Right renal cortex interstitium (tissue), 3 donors: ENCODE measurements at places on chromosomes 1 and 21.

DNA sequence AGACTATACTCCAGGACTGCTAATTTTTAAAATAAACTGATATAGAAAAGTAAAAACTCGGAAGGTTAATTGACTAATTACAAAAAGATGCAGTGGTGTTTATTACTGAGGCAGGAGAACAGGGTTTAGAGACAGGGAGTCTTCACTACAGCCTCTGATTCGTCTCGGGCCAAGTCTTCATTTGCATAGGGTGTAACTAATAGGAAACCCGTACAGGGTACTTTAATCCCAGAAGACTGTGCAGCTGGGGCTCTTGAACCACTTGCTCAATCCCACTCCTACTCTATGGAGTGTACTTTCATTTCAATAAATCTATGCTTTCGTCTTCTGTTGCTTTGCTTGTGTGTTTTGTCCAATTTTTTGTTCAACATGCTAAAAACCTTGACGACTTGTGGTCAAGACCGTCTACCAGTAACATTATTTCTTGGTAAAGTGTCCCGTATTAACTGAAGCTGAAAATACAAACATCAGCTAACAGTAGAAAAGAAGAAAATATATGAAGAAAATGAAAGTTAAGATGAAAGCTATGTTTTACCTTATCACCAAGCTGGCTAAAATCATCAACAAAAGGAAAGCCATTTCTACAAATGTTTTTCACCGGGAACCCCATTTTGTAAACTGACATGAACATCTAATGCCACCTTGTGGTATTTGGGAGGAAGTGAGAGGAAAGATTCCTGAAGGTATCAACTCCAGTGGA is 8.0 kb downstream of the SDHB start:
- DNase-seq: no peak

- DNase-seq: peak; percentile 15
These were observed 19.1 kb upstream of the NTMT2 start for GRCh38 chr1:170126696-170127095.

DNA sequence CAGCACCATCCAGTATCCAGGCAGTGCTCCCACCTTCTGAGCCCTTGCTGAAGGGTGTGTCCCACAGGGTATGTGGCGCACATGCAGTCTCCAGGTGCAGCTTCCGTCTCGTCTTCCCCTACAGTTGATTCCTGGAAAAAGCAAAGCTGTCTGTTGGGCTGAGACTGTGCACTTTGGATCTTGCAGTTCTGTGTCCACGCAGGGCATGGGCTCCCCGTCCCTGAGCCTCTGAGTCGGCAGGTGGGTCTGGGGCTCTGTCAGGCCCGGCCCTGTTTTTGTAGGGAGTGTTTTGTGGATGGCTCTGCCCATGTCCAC is 32.8 kb downstream of the SNAP47 start:
- no peak for DNase-seq

GRCh38 chr1:224666913-224667312 is 50.8 kb downstream of the CNIH3 start:
- no peak for DNase-seq

DNA sequence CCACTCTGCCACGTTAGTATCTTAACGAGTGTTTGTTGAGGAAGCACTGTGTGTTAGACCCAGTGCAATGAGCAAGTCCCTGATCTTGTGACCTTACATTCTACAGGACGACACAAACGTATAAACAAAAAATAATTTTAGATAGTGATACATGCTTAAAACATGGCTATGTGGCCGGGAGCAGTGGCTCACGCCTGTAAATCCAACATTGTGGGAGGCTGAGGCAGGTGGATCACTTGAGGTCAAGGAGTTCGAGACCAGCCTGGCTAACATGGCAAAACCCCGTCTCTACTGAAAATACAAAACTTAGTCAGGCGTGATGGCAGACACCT is 19.6 kb downstream of the MTX1 start:
- no peak for DNase-seq

GRCh38 chr1:222334026-222334680 is 213.8 kb downstream of the HHIPL2 start:
- no peak for DNase-seq

GRCh38 chr1:99738858-99739465 is 27.5 kb downstream of the FRRS1 start:
- no peak for DNase-seq

DNA sequence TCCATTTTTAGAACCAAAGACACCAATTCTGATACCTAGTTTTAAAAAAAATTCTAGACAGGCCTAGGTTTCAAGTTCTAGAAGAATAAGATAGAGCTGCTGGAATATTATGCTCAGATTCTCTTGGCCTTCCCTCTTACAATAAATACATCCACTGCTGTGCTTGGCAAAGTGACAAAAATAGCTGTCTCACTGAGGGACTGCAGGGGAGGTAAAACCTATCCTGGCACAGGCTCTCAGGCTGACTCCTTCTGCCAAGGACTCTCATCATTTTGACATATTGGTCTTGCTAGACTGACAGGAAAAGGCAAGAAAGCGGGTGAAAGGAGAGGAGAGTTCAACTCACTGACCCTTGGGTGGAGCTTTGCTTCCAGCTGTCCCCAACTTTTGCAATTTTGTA is 197.0 kb upstream of the LHX8 start:
- DNase-seq: no peak

GRCh38 chr1:179598631-179599030 is 7.0 kb downstream of the TDRD5 start:
- no peak for DNase-seq

DNA sequence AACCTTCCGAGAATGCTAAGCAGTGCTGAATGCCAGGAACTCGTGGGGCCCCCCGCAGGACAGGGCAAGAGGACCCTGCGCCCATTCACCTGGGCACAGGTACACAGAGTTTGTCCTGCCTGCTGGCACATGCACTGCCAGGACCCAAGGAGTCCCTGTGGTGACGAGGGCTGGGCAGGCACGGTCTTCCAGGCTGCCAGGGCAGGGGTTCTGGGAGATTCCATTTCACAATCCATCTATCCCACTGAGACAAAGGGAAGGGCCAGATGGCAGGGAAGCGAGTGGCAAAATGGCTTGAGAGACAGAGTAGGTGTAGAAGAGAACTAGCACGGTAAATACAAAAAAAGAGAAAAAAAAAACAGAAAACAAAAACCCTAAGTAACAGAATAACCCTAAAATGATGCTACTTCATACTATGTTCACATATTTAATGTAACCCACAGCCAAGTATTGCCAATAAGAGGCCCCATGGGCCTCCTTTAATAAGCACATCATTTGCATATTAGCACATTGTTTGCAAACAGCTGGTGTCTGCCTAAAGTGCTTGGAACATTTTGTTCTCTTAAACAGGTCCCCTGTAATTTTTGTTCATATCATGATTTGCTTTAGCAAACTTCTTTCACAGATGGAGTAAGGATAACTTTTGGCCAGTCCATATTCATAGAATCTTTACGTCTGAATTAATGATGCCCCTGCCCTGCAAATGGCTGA is 83.8 kb downstream of the STUM start:
- no peak for DNase-seq

DNA sequence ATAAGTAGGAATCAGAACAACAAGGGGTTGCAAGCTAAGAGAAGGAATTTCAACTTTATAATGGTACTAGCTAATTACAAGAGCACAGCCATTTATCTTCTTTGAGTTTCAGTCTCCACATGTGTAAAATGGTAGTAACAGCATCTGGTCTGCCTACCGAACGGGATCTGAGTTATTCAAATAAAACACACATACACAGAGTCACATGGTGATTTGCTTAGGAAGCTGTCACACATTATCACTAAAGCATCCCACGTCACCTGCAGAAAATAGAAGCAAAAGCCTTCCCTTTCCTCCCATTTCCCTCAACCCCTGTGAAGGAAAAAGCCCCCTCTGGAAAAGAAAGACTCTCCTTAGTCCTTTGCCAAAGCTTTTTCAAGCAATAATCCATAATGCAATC is 389.7 kb downstream of the OMA1 start:
- DNase-seq: no peak

- DNase-seq: peak; percentile 63
These were observed 11.1 kb upstream of the C1orf174 start for GRCh38 chr1:3910857-3911845.

- DNase-seq: no peak
These were observed 480.9 kb upstream of the ZRANB2 start for GRCh38 chr1:71561729-71562128.

- peak; percentile 45 for DNase-seq
These were observed 81.6 kb downstream of the KIRREL1 start for GRCh38 chr1:158075078-158075477.

- no peak for DNase-seq
These were observed 12.5 kb downstream of the RWDD3 start for GRCh38 chr1:95246511-95246910.

- DNase-seq: no peak
These were observed 87.8 kb upstream of the MAP1LC3C start for GRCh38 chr1:242086706-242087105.

DNA sequence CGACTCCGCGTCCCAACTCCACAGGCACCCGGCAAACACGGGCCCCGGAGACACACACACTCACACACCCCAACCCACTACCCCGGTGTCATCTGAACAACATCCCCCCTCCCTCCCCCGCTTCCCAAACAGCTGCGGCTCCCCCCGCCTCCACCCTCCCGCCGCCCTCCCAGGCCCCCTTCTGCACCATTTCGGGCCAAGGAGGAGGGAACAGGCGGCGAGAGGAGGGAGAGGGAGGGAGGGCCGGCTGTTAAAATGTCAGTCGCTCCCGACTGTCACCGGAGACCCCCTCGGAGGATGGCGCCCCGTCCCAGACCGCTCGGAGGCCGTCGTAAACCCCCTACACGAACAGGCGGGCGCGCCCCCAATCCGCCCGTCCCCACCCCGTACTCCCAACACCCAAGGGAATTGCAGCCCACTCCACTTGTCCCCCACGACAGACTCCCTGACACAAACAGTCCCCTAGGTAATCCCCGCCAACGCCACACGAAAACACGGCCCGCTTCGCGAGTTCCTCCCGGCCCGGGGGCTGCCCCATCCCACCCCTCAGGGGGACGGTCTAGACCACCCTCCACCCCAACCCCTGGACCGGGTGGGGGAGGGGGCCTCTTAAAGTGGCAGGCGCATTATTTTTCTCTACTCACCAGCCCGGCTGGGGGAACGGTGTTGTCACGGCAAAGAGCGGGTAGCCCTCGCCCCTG is 583 bp downstream of the MEF2D start:
- DNase-seq: no peak

GRCh38 chr1:176049582-176049981 is 157.5 kb downstream of the COP1 start:
- DNase-seq: no peak

GRCh38 chr1:32917521-32917920 is 16.3 kb upstream of the TMEM54 start:
- no peak for DNase-seq

DNA sequence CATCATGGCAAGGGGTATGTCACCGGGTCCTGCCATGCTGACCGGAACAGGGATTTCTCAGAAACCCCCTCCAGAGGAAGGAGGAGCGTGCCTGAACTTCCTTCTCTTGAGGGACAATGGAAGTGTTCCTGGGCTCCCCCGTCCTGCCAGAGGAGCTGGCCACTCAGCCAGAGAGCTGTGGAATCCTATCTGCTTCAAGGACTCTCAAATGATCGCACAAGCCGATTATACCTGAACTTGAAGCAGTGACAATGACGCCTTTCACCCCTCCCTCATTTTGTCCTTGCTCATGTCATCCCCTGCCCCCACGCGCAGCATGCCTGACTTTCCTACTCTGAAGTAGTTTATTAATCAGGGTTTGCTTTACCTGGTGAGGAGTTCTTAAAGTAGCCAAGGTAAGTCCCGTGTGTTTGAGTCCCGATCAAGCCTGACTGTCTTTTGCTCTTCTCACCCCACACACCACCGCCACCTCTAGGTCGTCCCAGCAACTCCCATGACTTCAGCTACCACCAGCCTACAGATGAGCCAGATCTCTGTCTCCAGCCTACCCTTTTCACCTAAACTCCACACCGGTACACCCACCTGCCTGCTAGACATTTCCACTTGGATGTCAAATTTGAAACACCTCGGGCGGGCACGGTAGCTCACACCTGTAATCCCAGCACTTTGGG is 25.0 kb upstream of the PRELP start:
- DNase-seq: no peak

DNA sequence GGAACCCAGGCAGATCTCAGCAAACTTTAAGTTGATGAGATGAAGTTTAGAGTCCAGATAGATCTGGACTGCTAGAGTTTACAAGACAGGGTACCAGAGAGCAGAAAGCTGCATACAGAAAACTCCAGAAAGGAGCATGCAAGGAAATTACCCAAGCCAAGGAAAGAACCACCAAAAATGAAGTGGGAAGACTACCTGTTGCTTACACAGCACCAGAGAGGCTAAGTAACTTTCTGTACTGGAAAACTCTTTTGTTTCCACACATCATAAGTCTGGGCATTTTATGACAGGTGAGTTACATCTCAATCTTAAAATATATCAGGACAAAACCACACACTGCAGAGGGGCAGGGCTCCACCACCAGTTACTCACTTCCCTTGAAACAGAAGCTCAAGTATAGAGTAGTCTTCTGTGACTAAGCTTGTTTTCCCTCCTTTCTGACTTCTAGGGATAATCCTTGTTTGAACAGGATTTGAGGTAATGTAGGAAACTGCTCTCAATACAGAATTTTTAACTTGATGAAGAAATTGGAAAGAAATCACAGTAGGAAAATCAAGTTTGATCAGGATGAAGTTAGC is 17.4 kb upstream of the GJA9 start:
- no peak for DNase-seq

GRCh38 chr1:228463559-228464455 is 23.4 kb upstream of the RNF187 start:
- no peak for DNase-seq

DNA sequence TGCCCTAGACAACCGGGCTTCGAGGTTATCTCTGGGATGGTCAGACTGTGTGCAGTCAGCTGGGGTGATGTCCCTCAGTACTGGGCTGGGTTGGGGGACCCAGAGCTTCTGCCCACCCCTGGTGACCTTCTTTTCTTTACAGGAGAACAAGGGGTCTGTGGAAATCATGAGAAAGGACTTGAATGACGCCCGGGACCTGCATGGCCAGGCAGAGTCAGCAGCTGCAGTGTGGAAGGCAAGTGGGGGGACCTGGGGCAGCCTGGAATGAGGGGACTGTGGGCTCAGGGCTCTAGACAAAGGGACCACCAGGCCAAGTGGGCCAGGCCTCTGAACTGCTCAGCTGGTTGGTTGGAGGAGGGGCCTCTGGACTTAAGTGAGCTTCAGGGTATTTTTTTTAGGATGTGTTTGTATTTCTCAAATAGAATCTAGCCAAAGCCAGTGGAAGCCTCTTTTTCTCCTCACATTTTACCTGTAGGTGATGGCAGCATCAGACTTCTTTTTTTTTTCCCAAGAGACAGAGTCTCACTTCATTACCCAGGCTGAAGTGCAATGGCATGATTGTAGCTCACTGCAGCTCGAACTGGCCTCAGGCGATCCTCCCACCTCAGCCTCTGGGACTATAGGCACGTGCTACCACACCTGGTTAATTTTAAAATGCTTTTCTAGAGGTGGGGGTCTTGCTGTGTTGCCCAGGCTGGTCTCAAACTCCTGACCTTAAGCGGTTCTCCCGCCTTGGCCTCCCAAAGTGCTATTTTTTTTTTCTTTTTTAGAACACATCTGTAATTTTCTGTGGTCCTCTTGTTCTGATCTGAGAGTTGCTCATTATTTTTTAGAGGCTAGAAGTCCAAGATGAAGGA is 1.9 kb downstream of the RNF187 start:
- DNase-seq: no peak

- DNase-seq: no peak
These were observed 1.2 kb upstream of the ADORA1 start for GRCh38 chr1:203126151-203126865.

- DNase-seq: no peak
These were observed 39.5 kb downstream of the CACNA1E start for GRCh38 chr1:181522864-181523263.
